ENCODE measurements at places on chromosomes 5 and 9. TPM values are rescaled to one million over a fixed set of nuclear protein-coding genes. Genes with fewer than 3 reads are reported as not detected.

The PLCXD3 gene
- 1.3 TPM for total RNA-seq

The CARTPT gene
- not detected for total RNA-seq

The ALDH7A1 gene
- 44.8 TPM for total RNA-seq

The TMOD1 gene
- total RNA-seq = 2.6 TPM

The ARRDC3 gene
- total RNA-seq = 87.1 TPM

The FGF1 gene
- total RNA-seq = 0.77 TPM

The THBS4 gene
- 1.5 TPM for total RNA-seq

The PCDHB2 gene
- total RNA-seq = 4.6 TPM

The FIBCD1 gene
- total RNA-seq = 7.3 TPM

The GLRA1 gene
- total RNA-seq = not detected

The GRM6 gene
- not detected for total RNA-seq

The TAF11L5 gene
- not detected for total RNA-seq

The IL3 gene
- not detected for total RNA-seq

The GNAQ gene
- total RNA-seq = 30.4 TPM

The ELOVL7 gene
- under 0.01 TPM for total RNA-seq

The SYNPO gene
- total RNA-seq = 6.6 TPM

The CAPSL gene
- total RNA-seq = 0.33 TPM

The IL9 gene
- total RNA-seq = not detected

The ADAMTS6 gene
- total RNA-seq = 48.3 TPM

All from fibroblast of lung (primary cell).